ENCODE measurements at places on chromosomes 5 and 9.

- no peak for DNase-seq
Measured at GRCh38 chr5:15680455-15680854, 180.5 kb downstream of the FBXL7 start.

DNA sequence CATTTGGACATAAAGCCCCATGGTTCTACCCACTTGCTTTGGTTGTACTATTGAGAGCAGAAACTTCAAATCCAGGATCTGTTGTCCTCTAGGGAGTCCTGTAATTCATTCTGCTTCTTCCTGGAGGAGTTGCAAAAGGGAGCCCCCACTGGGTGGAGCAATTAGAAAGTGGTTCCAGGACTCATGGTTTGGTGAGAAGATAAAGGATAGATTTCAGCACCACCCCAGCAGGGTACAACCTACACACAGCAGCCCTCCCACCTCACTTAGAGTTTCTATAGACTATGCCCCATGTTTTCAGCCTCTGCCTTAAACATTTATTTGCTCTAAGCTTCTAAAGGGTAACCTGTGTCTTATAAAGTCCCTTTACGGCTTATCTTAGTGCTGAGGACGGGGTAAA lies 112.6 kb upstream of the ARRDC3 start:
- DNase-seq, result no peak

GRCh38 chr9:37976714-37977477 lies 73.0 kb upstream of the SLC25A51 start:
- DNase-seq, result no peak

- no peak for DNase-seq
Measured at GRCh38 chr5:33800241-33800950, 91.4 kb downstream of the ADAMTS12 start.

DNA sequence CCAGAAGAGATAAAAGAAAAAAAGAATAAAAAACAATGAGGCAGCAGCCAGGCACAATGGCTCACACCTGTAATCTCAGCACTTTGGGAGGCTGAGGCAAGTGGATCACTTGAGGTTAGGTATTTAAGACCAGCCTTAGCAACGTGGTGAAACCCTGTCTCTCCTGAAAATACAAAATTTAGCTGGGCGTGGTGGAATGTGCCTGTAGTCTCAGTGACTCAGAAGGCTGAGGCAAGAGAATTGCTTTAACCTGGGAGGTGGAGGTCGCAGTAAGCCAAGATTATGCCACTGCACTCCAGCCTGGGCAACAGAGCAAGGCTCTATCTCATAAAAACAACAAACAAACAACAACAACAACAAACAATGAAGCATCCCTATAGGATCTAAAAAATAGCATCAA lies 121.5 kb downstream of the HMHB1 start:
- no peak for DNase-seq

DNA sequence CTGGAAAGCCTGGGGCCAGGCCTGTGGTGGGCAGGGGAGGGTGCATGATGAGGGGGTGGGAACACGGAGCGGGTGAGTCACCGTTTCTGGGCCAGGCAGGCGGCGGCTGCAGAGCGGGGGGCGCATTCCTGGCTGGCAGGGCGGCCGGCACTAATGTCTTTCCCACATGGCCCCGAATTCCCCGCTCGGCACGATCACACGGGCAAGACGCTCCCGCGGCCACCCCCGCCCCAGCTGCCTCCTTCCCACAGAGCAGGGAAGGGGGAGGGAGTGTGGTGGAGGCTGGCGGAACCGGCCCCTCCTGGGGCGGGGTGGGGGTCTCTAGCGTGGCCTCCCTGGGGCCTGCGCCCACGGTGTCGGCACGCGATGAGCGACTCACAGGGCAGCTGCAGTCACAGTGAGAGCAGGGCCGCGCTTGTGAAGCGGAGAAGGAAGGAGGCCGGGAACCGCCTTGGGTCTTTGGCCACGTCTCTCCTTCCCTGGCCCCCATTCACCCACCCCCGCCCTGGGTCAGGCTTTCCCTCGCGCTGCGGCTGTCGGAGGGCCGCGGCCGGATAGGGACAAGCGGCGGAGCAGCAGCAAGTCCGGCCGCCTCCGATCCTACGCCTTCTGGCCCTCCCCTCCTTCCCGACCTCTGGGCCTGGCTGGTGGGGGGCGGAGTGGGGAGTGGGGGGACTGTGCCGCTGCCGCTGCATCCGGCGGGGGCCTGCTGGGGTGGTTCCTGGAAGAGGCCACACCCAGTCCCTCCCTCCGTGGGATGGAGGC lies 48.9 kb downstream of the CXXC5 start:
- DNase-seq, result no peak

DNA sequence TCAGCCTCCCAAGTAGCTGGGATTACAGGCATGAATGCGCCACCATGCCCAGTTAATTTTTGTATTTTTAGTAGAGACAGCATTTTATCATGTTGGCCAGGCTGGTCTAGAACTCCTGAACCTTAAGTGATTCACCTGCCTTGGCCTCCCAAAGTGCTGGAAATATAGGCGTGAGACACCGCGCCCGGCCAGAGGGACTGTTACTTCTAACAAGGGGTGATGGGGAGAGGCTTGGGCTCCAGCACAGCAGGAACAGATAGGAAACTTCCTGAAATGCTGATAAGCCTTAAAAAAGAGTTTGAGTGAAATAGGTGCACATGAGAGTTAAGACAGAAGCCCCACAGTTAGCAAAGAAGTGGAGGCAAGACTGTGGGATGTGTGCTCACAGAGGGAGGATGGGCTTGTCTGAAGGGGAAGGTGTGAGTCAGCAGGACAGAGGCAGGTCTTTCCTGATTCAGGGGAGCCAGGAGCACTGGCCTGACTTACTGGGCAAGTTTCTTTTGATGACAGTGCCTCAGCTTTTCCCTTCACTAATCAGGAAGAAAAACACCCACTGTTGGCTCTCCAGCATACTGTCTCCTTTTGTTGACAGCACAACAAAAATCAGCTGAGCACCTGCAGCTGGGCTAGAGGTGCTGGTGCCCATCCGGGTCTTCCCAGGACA lies 68.4 kb downstream of the RAD23B start:
- no peak for DNase-seq

- no peak for DNase-seq
Measured at GRCh38 chr5:171601266-171601881, 181.9 kb downstream of the FGF18 start.

DNA sequence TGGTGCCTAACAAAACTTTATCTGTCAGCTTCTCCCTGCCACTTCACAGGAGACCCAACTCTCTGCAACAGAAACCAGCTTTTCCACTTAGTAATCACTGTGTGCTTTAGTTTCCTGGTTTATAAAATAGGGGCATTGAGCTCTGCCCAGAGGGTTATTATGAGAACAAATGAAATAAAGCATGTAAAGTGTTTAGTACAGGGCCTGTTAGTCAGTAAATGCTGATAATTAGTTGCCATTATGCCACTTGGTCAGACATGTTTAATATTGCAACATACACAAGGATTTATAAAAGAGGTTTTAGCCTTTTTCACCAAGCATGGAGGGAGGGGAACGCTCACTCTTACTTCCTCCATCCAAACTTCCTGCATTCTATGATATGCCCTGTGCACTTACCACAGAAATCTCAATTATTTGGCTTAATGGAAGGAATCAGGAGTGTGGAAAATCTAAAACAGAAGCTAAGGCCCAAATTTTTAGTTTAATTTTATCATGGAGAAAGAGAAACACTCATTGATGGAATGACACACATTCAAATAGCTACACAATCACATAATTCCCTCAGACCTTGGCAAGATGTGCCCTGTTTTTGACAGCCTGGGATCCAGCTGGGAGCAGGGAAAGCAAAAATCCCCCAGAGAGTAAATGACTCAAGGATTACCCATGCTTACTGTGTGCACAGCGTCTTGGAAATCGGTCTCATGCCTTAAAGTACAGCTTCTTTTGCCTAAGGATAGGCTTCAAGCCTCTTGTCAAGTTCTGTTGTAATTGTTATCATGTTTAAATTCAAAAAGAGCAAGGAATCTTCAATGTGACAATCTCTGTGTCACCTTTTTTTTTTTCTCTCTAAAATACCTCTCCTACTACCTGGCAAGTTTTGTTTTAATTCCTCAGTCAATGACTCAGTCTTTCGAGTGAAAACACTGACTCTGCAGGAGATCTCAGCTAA lies 34.0 kb downstream of the ZNF474 start:
- DNase-seq, result no peak

- DNase-seq, result no peak
Measured at GRCh38 chr5:169161022-169161680, 139.8 kb downstream of the SLIT3 start.

GRCh38 chr5:98095072-98095471 lies 678.4 kb upstream of the RGMB start:
- no peak for DNase-seq

DNA sequence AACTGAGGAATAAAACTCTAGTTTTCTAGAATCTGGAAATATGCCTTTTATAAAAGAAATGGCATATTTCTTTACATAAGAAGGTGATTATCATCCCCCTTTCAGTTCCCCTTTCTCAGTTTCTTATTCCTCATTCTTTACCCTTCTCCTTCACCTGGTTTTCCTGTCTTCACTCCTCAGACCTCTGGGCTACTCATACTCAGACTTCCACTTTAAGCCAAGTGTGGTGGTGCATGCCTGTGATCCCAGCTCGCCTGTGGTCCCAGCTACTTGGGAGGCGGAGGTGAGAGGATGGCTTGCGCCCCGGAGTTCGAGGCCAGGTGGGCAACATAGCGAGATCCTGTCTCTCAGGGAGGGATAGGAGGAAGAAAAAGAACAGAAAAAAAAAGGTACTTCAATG lies 57.2 kb downstream of the RANBP6 start:
- DNase-seq, result no peak

DNA sequence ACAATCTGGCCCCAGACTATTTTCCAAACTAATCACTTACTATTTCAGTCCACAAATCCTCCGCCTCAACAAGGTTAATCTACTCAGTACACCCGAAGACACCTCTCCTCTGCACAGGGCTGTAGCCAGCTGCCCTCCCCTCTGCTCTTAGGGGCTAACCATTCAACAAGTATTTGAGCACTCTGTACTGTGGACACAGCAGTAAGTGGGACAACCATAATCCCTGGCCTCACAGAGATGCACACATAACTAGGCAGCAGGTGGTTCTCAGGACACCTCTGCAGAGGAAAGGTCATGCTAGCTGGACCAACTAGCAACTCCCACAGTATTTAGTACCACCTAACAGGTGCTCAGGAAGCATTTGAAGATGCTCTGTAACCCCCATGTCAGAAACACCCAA lies 5.5 kb downstream of the CAMSAP1 start:
- no peak for DNase-seq

DNA sequence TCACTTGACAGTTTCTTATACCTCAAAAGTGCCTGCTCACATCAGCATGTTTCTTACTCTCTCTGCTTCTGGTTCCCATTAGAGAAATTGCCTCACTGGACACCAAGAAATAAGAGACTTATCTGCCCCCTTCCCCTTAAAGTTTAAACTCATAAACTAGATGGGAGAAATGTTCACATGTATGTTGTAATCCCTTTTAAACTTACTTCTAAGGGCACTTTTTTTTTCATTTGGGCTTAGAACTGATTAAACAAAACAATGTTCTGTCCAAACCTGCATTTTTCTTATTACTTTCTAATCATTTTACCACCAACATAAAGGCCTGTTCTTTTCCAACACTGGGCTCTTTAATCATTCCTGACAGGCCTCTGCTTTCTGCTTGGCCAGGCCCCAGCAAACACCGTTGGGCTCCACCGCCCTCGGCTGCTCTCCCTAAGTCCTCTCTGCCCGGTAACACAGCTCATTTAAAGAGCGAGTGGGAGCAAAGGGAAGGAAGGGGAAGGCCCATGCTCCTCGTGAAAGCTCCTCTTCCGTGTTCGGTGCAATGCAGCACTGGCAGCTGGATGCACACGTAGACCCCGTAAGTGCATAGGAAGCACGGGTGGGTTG lies 53.4 kb downstream of the ROR2 start:
- DNase-seq, result peak; percentile 11

DNA sequence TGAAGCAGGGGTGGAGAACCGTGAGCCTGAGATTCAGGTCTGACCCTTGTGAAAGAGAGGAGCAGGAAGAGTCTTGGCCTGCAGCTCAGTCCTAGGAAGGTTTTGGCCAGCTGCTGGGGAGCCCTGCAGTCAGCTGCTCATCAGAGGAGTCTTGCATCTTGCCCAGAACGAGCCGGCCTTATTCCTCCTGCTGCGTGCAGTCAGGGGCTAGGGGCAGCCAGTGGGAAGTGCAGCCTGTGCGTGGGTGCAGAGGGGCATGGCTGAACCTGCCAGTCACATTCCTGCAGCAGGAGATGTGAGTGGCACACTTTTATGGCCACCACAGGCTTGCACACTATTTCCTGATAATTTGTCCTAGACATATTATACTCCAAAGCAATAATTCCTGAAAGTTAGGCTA lies 278.7 kb downstream of the NPR3 start:
- DNase-seq, result no peak

- DNase-seq, result no peak
Measured at GRCh38 chr5:1445313-1445688, at the start of gene SLC6A3. SLC6A3 (minus strand) TSS chr5:1445440; CDS start chr5:1443197, 2,243 bp downstream.

DNA sequence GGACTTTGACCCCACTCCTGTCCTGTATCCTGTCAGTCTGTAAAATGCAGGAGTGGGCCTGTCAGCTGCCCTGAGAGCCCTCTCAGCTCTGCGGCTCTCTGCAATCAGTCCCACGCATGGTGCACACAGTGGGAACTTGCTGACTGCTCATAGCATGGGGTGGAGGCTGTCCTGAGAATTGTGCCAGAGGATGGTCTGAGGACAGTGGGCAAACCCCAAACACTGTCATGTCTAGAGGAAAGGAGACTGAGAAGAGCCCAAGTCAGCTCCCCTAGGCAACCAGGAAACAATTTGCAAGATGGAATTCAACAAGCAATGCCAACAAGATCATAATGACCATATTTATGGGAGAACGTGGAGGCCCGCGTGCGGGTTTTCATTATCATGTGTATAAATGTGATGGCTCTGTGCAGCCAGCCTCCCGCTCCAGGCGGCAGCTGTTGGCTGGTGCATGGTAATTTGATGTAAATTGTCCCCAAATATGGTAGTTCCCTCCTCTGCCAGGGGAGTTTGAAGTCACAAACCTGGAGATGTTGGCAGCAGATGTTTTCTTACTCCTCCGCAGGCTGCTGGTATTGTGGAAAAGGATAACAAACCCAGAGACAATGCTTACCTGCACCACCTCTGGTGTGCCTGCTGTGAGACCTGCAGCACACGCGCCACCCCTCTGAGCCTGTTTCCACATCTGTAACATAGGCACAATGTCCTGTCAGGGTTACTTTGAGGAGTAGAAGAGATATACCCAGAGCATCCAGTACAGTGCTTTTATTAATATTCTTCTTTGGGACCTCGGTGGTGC lies 39.8 kb upstream of the ALDH1B1 start:
- DNase-seq, result no peak

GRCh38 chr5:157903117-157903450 lies 44.1 kb upstream of the CLINT1 start:
- no peak for DNase-seq
